ENCODE measurements at places on chromosomes 4 and X.

DNA sequence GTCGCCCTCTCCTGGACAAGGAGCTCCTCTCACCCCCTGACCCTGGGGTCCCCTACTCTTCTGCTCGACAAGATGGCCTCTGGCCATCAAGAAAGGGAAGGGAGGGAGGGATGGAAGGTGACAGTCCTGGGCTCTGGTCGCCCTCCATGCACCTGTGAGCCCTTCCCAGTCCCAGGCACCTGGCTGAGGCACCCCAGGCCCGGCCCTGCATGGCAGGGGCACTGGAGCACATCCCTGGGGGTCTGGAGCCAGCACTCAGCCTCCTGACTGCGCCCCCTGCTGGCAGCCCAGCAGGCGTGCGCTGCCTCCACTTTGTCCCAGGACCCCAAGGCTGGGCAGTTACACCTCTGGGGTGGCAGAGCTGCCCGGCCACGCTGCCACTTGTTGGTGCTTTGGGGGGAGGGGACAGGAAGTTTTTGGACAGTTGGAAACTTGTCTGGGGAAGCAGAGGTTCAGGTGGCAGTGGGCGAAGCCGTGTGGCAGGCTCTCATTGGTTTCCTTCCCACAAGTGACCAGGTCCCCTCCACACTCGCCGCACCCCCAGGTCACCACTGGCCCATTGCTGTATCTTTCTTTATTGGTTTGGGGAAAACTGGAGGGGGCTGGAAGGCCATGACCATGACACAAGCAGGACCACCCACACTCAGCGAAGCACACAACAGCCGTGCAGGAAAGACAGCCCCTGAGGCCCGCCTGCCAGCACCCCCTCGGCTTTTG, 4.3 kb downstream of the PNCK start:
- DNase-seq, result no peak

DNA sequence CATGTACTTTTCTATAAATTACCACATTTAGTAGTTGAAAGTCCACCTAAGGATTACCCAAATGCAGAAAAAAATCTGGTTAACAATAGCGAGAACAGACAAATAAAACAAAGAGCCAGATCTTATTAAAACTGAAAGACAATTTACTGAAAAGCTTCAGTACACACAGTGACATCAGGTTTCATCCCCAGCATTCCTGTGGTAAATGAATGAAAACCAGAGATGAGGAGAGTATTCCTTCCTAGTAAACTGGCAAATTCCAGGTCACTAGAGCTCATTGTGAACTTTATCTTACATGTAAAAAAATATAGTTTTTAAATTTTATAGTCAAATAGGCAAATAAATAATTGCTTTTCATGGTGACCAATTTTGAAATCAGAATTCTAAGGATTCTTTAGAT, 1290.5 kb downstream of the ADGRL3 start:
- no peak for DNase-seq

GRCh38 chrX:121179972-121180371, 132.6 kb downstream of the GLUD2 start:
- DNase-seq, result no peak

GRCh38 chrX:13937370-13938050, 92.2 kb downstream of the GEMIN8 start:
- DNase-seq, result no peak

GRCh38 chr4:80694171-80694570, 336.3 kb upstream of the BMP3 start:
- no peak for DNase-seq

DNA sequence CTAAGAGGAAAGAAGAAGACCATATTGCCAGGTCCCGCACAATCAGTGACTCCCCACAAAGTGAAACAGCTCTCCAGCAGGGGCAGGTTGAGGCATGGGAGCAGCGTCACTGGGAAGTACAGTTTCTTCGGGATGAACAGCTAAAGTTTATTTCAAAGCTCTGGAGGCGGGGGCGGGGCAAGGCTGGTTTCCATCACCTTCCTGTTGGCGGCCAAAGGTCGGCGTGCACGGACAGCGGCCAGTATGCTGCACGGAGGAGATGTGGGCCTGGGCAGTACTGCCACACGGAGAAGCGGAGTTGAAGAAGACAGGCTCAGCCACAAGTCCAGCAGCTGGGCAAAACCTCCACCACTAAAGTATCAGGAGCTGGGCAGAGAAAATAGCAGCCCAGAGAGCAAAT, 951 bp upstream of the ZNF518B start:
- DNase-seq, result no peak

GRCh38 chrX:115437841-115438595, 123.0 kb upstream of the PLS3 start:
- DNase-seq, result no peak

- DNase-seq, result peak; percentile 12
These were observed 11.3 kb downstream of the LAMP2 start for GRCh38 chrX:120457766-120458180.

DNA sequence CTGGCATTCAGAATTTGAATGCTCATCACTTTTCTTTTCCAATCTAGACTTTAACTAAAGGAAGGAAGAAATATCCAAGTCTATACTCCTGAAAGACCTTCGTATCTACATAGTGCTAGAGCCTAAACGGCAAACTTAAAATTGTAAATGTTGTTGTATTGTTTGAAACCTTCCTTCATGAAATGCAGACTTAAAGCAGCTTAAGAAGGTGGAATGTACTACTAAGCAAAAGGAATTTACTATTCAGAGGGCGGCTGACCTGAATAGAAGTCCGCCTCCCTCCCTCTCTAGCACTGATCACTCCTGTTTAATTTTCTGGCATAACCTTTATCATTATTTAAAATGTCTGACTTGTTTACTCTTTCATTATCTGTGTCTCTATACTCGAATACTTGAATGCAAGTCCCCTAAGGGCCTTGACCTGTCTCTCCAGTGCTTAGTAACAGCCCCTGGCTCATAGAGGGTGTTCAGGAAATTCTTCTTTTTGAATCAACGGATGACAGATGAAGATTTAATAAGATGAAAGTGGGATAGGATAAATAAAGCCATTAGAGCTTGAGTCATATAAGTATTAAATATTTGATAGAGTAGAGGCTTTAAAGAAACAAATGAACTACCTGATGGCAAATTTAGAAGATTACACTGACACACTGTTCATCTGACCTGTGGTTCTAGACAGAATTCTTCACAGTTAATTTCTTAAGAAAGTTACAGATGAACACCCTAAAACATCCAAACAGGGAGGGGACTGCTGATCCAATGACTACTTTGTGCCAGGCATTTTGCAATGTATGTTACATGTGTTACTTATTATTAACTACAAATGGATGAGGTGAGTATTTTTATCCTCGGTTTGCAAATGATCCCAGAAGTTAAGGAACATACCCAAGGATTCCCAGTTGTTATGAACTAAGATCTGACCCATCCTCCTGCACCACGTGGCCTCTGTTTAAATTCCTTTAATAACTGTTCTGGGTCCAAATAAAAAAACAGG, 20.2 kb upstream of the RBPJ start:
- DNase-seq, result no peak

- DNase-seq, result no peak
These were observed 31.1 kb downstream of the BCOR start for GRCh38 chrX:40066700-40067099.

DNA sequence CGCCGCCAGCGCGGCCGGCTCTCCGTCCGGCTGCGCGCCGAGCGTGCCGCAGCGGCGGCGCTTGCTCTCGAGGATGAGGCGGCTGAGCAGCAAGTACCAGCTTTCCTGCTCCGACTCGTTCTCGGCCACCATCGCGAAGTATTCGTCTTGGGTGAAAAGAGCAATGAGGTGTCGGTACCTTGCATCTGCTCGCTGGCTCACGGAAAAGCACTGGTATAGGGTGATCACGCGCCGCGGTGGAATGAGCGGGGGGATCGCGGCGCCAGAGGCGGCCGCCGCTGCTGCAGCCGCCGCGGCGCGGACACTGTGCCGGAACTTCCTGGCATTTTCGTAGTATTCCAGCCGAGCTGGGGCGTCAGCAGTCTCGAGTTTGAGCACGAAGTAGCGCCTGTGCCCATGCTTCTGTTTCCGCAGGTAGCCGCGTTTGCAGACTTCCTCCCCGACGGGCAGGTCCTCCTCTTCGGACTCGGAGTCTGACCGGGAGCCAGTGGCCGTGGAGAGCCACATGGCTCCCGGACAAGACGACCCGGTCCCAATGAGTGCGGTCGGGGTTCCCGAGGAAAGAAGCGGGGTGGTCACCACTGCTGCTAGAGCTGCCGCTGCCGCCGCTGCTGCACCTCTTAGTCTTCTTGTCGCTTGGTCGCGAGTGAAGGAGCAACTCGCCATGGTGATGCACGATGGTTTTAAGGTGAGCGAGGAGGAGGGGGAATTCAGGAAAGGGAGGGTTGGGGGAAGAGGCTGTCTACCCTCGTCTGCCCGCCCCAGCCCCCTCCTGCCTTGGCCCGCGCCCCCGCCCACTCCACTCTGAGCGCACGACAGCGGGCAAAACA, 469 bp downstream of the IRS4 start:
- no peak for DNase-seq

All from GM06990 (cell line).